ENCODE measurements at places on chromosomes 13 and 19. TPM values are rescaled to one million over a fixed set of nuclear protein-coding genes. Genes with fewer than 3 reads are reported as not detected.

DNA sequence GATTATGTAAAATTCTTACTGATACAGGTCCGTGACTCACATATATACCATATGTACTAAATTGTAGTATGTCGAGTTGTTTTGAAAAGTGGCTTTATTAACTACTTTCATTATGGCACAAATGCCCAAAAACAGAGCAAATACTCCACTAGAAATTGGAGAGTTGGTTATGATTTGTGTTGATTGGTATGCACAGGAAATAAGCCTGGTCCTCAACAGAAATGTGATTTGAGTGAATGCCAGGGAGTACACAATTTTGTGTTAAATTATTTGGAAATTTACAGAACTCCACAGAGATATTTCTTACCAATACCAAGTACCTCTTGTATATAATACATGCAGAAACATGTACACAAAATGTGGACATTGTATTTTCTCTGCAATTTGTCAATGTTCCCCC, 676.7 kb downstream of the PCDH9 start:
- no peak overlapping the region for H3K4me3 ChIP-seq
- H3K36me3 ChIP-seq = no peaks in the 10 kb centered on the region
- DNase-seq = no peak
- H3K4me1 ChIP-seq = no peaks in the 10 kb centered on the region
- H3K27me3 ChIP-seq = no peaks in the 10 kb centered on the region

DNA sequence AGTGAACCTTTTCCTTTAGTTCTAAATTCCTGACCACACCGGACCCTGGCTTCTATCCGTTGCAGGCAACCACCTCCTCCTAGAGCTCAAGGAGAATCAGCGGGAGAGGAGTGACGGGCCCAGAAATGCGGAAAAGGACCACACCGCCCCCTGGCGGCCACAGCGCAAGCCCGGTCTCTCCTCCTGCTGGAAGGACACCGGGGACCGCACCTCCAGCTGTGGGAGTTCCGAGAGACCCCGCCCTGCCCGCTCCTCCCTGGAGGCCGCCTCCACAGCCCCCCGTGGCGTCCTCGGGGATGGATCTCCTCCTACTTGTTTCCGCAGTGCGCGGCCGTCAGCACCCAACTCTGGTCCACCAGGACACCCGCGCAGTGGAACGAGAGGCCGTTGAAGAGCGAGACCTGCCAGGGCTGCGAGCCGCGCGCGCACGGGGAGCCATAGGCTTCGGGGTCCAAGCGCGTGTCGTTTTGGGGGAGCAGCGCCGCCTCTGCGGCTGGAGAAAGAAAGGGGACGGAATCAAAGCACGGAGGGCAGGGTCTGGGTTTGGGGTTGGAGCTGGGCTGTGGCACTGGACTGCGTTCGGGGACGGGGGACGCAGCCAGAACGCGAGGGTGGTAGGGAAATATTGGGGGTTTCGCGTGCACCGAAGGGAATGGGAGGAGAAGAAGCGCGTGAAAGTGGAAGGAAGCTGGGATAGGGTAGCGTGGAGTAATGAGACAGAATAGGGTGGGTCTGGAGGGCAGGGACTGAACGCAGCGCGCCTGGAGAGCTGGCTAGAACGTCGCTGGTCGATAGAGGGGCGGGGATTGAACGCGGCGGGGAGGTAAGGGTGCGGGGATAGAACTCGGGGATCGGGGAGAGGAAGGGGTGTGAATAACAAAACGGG, 2.5 kb downstream of the KLK10 start:
- peak; percentile 84 for DNase-seq
- peaks cover 8% of the 10 kb centered on the region for H3K4me1 ChIP-seq
- no peak overlapping the region for H3K4me3 ChIP-seq
- no peak overlapping the region for H3K27ac ChIP-seq
- no peaks in the 10 kb centered on the region for H3K36me3 ChIP-seq

- H3K4me1 ChIP-seq = peaks cover 15% of the 10 kb centered on the region
- DNase-seq = no peak
- H3K27me3 ChIP-seq = no peaks in the 10 kb centered on the region
- H3K36me3 ChIP-seq = peaks cover 62% of the 10 kb centered on the region
- no peak overlapping the region for H3K4me3 ChIP-seq
- no peak overlapping the region for H3K27ac ChIP-seq
Observed at GRCh38 chr13:110511509-110512181, 49.9 kb downstream of the RAB20 start.

- no peak overlapping the region for H3K4me3 ChIP-seq
- peaks cover 48% of the 10 kb centered on the region for H3K27me3 ChIP-seq
- H3K36me3 ChIP-seq = no peaks in the 10 kb centered on the region
- no peak for DNase-seq
- H3K27ac ChIP-seq = no peak overlapping the region
- peaks cover 7% of the 10 kb centered on the region for H3K4me1 ChIP-seq
Observed at GRCh38 chr19:1290196-1290702, 4.6 kb downstream of the EFNA2 start.

- no peak overlapping the region for H3K4me3 ChIP-seq
- no peaks in the 10 kb centered on the region for H3K27me3 ChIP-seq
- H3K4me1 ChIP-seq = peaks cover 10% of the 10 kb centered on the region
- H3K27ac ChIP-seq = no peak overlapping the region
- no peak for DNase-seq
Observed at GRCh38 chr13:95382411-95382810, 81.2 kb upstream of the ABCC4 start.

DNA sequence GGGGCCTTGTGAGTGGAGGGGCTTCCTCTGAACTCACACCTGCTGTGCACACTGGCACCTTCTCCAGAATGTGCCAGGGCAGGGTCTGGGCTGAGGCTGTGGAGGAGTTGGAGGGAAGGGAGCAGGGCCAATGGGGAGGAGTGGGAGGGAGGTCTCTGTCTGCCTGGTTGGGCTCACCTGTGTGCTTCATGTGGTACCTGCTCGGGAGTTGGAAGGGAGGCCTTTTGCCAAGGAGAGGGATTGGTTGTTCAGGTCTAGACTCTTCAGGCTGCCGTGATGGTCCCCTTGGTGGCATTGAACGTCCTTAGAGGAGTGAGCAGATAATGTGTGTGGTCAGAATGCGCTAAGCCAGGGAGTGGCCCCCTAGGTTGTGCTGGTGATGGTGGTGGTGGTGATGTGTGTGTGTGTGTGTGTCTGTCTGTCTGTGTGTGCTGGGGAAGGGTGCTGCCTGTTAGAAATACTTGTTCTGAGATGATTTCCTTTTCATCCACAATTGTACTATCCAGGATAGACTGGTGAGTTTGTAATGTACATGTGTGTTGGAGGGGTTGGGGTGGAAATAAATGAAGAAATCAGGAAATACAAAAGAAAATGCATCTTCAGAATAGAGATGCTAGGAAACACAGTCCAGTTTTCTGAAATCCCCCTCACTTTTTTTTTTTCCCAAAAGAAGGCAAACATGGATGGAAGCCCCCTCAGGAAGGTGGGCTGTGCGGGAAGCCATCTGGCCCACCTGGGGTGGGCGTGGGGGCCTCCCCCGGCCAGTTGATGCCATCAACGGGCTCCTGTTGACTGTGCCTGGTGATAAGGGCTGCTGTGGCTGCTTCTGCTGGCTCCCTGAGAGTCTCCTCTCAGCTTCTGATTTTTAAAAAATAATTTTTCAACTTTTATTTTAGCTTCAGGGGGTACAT, 140.5 kb upstream of the ZNF536 start:
- DNase-seq = no peak
- peaks cover 23% of the 10 kb centered on the region for H3K27me3 ChIP-seq
- H3K27ac ChIP-seq = no peak overlapping the region
- H3K4me1 ChIP-seq = peaks cover 22% of the 10 kb centered on the region
- H3K36me3 ChIP-seq = no peaks in the 10 kb centered on the region
- H3K4me3 ChIP-seq = no peak overlapping the region

GRCh38 chr13:83372786-83373185, 509.5 kb downstream of the SLITRK1 start:
- DNase-seq = no peak
- no peaks in the 10 kb centered on the region for H3K36me3 ChIP-seq
- H3K27me3 ChIP-seq = no peaks in the 10 kb centered on the region
- no peaks in the 10 kb centered on the region for H3K4me1 ChIP-seq
- no peak overlapping the region for H3K27ac ChIP-seq
- H3K4me3 ChIP-seq = no peak overlapping the region

Gene SCEL
- 175 TPM for total RNA-seq

Gene APC2
- total RNA-seq = 0.15 TPM

Gene SOX21
- total RNA-seq = 0.79 TPM

Gene RFXAP
- total RNA-seq = 6.5 TPM

Gene UGGT2
- 18.1 TPM for total RNA-seq

Gene DPF1
- 0.46 TPM for total RNA-seq

All from upper lobe of left lung (tissue), 6 donors.